ENCODE measurements at places on chromosomes 7 and 10.

- DNase-seq = no peak
Observed at GRCh38 chr10:78771260-78771659, 297.5 kb upstream of the ZMIZ1 start.

GRCh38 chr7:35871856-35872255, 71.0 kb downstream of the SEPTIN7 start:
- no peak for DNase-seq

DNA sequence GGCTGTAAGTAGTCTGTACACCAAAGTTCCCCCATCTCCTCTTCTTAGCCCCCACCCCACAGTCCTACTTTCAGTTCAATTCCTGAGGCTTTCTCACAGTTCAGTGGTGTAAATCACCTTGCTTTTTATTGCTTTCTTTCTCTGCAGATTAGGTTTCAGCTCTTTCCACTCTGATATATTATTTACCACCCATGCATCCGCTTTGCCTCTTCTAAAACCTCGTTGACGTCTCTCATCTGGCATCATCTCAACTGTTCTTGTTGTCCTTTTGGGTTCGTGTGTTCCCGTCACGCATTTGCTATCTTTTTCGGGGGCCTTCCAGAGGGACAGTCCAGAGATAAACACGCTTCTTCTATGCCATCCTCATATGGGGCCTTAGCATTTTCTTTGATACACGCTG, 597.9 kb upstream of the DPP6 start:
- DNase-seq = no peak

DNA sequence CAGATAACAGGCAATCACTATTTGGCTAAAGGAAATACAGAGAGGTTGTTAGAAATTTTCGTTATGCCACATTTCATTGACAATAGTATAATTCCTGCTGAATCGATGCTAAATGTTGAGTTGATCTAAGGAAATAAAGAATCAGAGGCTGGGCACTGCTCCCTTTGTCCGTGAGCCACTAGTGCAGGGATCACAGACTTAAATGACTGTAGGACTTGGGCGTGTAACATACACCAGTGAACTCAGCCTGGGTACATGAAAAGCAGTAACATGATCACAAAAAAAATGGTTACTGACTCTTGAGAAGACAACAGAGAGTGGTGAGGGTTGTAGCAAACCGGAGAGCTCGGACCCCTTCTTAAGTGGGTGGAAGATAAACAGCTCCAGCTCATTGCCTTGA, 11.8 kb upstream of the ITGB8 start:
- no peak for DNase-seq

- no peak for DNase-seq
Observed at GRCh38 chr7:2701424-2701823, 13.4 kb downstream of the AMZ1 start.

GRCh38 chr10:12946372-12946771, 55.1 kb downstream of the CCDC3 start:
- no peak for DNase-seq

GRCh38 chr10:227014-227413, 91.8 kb downstream of the ZMYND11 start:
- DNase-seq = no peak
